Tibial nerve (tissue), 4 donors: ENCODE measurements at places on chromosomes 7 and 10. TPM values are rescaled to one million over a fixed set of nuclear protein-coding genes. Genes with fewer than 3 reads are reported as not detected.

Gene MOGAT3
- not detected for total RNA-seq

DNA sequence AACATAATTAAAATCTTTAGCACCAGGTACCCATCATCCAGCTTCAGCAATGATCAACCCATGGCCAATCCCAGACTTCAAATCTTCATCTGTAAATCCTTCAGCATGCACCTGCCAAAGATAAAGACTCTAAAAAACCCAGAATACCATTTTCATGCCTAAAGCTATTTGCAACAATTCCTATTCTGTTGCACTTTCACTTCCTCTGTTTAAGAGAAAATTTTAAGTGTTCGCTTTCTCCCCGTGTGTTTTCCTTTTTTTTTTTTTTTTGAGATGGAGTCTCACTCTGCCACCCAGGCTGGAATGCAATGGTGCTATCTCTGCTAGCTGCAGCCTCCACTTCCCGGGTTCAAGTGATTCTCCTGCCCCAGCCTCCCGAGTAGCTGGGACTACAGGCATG is 31.8 kb upstream of the HTR5A start:
- DNase-seq = no peak

DNA sequence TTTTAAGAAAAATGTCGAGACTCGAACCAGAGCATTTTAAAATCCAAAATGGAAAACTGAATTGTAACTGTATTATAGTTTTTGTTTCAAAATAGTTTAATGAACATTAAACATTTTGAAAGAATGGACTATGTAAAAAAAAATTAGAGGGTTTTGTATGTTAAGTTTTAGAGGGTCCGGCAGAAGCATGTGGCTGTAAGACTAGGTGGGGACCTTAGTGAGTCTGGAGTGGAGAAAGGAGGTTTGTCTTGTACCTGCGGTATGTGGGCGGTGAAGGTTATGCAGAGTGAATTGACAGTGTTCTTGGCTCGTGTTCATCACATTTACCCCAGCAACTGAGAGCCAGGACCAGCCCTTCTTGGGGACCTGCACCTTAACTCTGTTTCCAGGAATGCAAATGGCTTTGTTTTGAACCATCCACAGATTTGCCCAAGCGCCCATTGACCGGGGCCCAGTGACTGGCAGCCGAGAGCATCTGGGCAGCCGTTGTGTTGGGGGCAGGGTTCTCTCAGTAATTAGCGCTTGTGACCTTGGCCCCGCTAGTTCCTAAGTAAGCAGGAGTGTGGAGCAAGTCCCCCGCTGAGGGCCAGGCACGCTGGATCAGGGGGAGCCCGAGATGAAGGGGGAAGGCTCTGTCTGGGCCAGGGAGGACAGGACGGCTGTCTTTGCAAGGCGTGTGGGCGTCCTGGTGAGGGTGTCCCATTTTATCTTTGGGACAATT is 1.4 kb upstream of the KLF6 start:
- DNase-seq = no peak

- no peak for DNase-seq
These were observed 297.9 kb upstream of the FZD1 start for GRCh38 chr7:90966346-90966745.

DNA sequence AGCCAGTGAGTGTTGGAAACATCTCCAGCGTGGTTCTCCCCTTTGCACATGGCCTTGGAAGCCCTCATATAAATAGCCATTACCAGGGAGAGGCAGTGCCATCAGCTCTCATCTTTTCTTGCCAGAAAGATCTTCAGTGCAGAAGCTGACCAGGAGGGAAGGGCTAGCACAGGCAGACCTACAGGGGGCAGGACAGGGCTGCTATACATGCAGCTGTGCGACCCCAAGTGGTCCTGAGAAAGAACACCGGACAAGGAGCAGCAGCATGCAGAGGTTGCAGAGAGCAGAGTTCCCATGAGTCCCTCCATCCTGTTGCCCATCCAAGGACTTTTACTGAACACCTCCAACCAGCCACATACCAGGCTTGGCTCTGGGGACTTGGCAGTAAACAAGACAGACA is 17.1 kb downstream of the GRID1 start:
- no peak for DNase-seq
